Stimulated activated CD4-positive, alpha-beta T cell treated with anti-CD3 and anti-CD28 coated beads, Interleukin-1b, Interleukin-23, amount 100 ng/mL, for 1 hour (primary cell): ENCODE measurements at places on chromosomes 7 and 10.

GRCh38 chr10:122295451-122295809 is 24.3 kb downstream of the BTBD16 start:
- DNase-seq: no peak

GRCh38 chr10:79562135-79562756 is 2.0 kb upstream of the SFTPA2 start:
- peak; percentile 11 for DNase-seq

GRCh38 chr10:95832216-95833041 is 75.3 kb upstream of the CC2D2B start:
- DNase-seq: no peak

GRCh38 chr10:118511711-118512110 is 83.7 kb downstream of the PRLHR start:
- no peak for DNase-seq

DNA sequence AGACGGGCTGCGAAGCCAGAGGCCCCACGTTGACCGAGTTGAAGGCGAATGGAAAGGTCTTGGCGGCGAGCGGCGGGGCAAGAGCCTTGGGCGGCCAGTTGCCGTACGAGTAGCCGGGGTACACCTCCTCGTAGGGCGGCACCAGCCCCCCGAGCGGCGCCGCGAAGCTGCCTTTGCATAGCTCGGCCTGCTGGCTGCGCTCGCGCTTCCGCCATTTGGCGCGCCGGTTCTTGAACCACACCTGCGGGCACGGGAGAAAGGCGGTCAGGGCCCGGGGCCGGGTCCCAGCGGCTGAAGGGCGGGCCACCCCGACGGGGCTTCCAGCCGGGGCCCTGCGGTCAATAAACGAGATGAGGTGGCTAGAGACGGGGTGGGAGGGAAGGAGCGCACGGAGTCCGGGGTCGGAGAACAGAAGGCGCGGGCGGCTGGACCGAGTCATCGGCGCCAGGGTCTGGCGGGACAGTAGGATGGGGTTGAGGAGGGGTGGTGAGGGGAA is 4.8 kb downstream of the ELOVL3 start:
- no peak for DNase-seq

DNA sequence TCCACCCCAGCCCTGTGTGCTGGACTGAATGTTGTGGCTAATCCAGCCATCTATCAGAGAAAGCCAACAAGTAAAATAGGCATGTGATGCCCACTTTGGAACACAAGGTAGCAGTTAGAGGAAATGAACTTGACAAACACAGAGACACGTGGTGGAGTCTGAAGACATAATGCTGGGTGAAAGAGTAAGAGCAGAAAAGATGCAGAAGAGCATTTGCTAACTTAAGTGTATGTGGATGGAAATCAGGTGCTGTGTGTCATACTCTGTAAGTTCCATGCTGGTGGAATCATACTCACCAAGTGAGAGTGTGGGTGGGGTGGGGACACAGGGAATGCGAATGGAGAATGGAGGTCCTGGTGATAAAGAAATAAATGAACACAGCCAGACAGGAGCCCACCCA is 22.8 kb downstream of the WDFY4 start:
- no peak for DNase-seq

DNA sequence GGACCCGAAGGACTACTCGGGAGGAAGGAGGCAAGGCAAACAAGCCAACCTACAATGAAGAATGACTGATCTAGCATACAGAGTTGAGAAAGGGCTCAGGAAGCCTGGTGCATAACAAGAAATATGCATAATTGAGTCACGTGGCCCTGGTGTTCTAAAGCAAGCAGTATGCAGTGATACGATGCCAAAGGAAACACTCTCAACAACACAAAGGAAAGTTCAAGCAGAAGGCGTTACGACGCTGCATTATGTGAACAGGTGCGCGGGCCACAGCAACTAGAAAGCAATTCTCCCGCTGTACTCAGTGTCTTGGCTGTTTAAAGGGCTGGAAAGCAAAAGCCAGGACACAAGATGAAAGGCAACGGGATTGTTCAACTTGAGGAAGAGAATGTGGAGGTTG is 100.8 kb downstream of the PRTFDC1 start:
- DNase-seq: no peak

DNA sequence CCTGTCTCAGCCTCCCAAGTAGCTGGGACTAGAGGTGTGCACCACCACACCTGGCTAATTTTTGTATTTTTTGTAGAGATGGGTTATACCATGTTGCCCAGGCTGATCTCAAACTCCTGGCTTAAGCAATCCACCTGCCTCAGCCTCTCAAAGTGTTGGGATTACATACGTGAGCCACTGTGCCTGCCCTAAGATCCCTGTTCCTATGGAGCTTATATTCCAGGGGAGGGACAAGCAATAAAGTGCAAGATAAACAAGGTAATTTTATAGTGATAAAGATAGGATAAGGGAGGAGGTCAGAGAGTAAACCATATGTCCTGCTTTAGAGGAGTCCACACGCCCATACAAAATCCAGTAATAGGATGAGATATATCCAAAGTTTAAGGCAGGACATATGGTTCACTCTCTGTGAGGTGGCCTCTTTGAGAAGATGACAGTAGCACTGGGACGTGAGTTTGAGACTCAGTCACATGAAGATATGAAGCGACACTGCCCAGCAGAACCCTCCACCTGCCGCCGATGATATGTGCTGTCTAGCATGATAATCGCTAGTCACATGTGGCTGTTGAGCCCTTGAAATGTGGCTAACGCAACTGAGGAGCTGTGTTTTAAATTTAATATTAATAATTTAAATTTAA is 113.5 kb upstream of the PDCD4 start:
- DNase-seq: no peak

DNA sequence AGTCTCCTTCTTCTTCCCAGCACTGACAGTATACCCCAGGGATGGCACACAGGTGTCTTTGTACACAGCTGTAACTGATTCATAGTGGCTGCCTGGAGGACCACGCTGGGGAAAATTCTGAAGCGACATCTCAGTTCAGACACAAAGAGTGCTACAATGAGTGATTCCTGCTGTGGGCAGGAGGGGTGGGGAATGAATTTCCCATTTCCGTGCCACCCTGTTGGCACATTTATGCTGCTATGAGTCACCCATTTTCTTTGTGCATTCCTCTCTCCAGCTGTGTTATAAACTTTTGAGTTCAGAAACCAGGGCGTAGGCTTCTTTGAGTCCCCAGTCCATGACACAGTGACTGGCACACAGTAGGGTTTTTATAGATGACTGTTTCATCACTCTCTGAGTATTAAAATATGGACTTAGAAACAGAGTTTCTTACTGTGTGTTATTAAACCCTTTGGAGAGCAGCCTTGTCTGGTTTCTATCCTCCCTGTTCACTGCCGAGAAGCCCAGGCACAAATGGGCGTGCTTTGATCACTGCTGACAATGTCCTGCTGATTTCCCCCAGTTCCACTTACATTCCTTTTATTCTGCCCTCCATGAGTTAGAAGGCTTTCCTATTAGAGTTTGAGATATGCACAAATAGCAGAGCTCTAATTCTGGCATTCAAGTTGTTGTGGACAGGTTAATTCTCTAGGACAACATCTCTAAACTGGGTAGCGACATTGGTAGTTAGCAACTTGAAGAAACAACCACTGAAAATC is 24.0 kb upstream of the NPS start:
- no peak for DNase-seq

- DNase-seq: no peak
Observed at GRCh38 chr10:102677331-102678067, 33.2 kb downstream of the TRIM8 start.

GRCh38 chr10:51141010-51141409 is 66.7 kb downstream of the PRKG1 start:
- no peak for DNase-seq

GRCh38 chr10:12193193-12193592 is 2.5 kb downstream of the NUDT5 start:
- DNase-seq: no peak

DNA sequence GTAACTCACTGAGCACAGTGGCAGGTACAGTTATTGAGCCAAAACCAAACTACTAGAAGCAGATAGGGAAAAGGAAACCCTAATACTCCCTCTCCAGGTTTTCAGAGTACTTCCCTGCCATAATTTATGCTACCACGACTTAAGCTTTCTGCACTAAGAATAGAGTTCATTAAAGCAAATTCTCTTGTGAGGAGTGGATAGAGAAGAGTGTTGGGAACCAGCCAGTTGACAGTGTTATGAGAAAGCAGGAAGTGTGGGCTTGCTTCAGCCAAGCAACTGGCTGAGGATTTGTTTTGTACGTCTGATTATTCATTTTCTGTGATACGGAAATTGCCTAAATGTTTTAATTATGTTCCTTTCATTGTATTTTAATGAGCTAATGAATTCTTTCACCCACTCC is 280.5 kb downstream of the KIF20B start:
- DNase-seq: no peak

DNA sequence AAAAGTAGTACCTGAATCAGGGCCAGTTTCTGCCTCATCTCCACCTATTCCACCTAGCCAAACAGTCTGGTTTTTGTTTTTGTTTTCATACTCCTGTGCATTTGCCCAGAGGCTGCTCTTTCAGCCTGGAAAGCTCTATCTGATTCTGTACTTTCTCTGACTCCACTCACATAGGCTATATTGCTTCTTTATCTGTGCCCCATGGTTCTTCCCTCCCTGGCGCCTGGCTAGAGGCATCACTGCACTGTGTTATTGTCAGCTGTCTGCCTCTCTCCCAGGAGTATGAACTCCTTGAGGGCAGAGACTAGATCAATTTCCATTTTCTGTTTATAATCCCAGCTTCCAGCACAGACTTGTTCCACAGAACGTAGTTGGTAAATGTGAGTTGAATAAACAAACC is 5.1 kb upstream of the LMOD2 start:
- no peak for DNase-seq

GRCh38 chr10:48531486-48531885 is 73.4 kb downstream of the ARHGAP22 start:
- no peak for DNase-seq

DNA sequence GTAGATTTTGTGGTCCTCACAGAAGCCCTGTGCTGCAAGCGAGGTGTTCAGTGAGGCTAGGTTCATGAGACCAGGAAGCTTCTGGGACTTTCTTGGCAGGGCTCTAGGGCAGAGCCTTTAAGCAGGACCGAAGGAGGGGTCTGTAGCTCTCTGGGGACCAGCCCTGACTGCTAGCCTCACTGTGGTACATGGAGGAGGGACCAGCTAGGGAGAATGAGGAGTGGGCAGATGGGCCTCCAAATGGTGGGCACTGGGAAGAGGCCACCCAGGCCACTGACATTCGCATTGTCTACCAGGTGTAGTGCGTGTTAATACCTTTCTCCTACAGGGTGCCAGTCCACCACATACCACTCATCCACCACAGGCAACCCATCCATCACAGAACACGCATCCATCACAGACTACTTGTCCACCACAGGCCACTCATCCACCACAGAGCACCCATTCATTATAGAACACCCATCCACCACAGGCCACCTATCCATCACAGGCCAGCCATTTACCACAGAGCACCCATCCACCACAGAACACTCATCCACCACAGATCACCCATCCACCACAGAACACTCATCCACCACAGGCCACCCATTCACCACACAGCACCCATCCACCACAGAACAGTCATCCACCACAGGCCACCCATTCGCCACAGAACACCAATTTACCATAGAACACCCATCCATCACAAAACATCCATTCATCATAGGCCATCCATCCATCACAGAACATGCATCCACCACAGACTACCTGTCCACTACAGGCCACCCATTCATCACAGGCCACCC is 31.6 kb upstream of the ZNF488 start:
- DNase-seq: no peak

DNA sequence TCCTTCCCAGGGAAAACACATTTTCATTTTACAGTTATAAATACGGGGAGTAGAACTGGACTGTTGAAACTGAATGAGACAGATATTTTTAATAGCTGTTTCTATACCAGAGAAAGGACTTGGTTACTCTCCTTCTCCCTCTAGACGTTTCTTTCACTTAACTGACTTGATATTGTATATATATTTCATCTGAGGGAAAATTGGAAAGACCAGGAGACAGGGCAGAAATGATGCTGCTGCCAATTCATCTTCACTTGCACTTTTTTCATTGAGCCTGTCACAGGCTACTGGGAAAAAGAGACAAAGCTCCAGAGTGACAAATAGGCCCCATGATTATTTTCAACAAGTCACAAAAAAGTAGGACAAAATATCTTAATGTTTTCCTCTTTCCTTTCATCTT is 636.0 kb upstream of the TPK1 start:
- no peak for DNase-seq

DNA sequence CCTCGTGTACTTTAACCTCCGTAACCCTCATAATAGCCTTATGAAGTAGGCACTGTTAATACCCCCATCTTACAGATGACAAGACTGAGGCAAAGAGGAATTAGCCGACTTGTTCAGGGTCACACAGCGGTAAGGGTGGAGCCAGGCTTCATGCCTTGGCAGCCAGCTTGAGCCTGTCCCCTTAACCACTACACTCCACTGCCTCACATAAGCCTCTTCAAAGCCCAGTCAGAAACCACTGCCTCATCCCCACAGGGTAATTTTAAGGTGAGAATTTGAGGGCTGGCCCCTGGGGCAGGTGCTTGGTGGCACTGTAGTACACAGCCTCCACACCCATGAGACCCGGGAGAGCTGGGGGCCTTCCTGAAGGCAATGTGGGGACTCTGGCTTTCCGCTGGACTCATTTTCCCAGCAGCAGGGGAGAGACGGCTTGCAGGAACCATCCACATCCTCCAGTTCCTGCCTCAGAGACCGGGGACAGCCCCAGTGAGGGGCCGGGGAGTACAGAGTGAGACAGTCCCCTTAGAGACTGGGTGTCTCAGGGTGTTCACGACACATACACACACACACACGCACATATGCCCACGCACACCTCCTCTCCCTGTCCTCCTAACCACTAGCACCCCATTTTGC is 7.6 kb upstream of the C10orf105 start:
- DNase-seq: no peak

- no peak for DNase-seq
Observed at GRCh38 chr7:128948312-128948973, 10.7 kb downstream of the IRF5 start.

GRCh38 chr7:47924266-47924665 is 24.0 kb downstream of the PKD1L1 start:
- DNase-seq: no peak

DNA sequence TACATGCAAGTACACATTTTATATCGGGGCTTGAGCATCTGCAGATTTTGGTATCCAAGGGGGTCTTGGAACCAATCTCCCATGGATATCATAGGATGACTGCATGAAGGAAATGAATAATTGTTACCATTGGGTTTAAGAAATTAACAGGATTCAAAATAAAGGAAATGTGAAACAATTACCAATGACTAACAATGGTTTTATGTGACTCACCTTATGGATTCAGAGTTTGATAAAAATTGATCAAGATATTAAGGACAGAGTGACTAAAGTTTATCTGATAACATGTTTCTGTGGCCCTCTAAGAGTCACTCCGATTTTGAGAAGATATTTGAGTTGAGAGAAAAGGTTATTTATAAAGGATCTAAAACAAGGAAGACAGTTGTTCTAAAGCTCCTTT is 93.0 kb upstream of the ODAD2 start:
- no peak for DNase-seq
